ENCODE measurements at places on chromosomes 5 and 9.

GRCh38 chr5:140338336-140338735, 8.1 kb downstream of the HBEGF start:
- DNase-seq: no peak

DNA sequence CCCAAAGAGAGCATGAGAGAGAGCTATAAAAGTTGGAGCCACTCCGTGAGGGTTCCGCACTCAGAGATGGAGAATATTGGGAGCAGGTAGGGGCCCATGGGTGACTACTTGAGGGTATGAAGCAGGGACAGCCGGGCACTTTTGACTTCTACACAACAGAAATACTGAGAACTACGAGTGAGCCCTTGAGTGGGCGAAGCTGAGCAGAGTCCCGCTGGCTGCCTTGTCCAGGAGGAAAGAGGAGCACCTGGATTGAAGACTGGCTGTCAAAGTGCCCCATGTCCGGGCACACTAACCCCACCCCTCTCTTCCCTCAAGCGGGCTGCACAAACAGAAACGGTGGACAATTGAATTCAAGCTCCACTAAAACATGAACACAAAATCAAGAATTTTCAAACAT, 33.6 kb downstream of the FYB1 start:
- DNase-seq: no peak

GRCh38 chr5:118366429-118366828, 621.9 kb downstream of the DTWD2 start:
- DNase-seq: no peak

DNA sequence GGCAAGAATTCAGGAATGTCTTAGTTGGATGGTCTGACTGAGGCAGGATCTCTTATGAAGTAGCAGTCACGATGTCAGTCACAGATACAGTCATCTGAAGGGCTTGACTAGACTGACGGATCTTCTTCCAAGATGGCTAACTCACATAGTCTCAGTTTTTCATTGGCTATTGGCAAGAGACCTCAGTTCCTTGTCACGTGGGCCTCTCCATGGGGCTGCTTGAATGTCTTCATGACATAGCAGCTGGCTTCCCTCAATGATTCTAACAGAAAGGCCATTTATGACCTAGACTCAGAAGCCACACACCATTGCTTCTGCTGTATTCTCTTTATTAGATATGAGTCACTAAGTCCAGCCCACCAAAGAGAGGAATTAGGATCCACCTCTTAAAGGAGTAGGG, 4.7 kb downstream of the APC start:
- no peak for DNase-seq

GRCh38 chr5:136011414-136012001, 17.3 kb upstream of the TGFBI start:
- no peak for DNase-seq

DNA sequence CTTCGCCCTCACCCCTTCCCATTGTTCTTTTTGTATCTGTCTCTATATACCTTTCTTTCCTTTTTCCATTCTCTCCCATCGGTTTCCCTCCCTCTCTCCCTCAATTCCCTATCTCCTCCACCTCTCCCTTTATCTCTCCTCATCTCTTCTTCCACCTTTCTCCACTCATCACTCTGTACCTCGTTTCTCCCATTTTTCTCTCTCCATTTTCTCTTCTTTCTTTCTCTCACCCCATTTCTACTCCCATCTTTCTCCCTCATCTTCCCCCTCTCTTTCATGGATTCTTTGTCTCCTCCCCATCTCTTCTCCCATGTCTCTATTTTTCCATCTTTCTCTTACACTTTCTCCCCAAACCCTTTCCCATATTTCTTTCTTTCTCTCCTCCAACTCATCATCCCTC, 385.9 kb upstream of the CLINT1 start:
- DNase-seq: no peak

DNA sequence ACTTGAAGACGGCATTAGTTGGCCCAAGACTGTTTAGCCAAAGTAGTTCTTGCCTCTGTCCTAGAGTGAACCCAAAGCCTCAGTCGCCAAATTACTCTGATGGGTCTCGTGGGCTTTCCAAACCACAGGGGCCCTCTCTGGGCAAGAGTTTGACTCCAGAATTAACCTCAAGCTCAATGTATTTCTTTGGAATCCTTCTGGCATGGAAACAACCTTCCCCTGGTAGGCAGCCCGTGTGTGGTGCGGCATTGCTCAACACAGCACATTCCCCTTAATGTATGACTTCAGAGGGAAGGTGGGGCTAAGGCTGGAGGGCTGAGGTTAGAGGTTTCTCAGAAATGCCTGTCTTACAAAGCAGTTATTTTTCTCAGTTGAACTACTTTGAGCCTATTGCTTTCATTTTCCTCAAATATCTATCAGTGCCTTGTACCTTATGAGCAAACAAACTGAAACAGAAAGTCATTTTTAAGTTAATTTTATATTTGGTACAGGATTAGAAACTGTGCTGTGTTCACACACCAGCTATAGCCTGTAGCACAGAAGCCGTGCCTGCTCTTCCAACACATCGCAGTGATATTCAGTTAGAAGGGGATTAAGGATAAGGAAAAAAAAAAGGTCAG, 123.9 kb upstream of the HAPLN1 start:
- DNase-seq: no peak

DNA sequence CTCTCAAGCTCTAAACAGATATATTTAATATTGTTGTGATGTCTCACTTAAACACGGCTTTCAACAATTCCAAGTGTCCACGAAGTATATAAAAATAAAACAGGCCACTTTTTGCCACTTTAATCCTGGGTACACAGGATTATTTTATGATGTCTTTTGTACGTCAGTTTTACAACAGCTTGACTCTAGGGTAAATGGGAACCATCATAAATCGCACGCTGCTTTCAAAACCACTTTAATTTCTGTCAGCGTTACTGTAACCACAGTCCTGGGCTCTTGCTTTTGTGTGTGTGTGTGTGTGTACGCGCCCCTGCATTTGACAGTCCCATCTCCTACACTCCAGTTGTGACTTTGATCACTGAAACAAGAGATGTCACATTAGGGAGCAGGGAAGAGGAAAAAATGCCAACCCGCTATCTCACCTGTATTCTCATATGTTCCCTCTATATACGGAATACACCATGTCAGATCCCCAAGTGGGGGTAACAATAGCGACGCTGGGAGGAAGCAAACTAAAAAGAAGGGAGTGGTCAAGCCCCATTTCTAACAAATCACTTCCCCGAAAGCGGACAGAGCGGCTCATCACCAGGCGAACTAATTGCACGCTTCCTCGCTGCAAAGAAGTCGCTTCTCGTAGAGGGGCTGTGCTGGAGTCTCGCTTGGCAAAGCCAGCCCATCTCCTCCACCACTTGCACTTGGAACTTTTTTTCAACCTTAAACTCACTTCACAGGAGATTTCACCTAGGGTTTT, 1.2 kb downstream of the BNC2 start:
- no peak for DNase-seq

GRCh38 chr9:92293075-92293354, 482 bp downstream of the IARS1 start:
- no peak for DNase-seq

DNA sequence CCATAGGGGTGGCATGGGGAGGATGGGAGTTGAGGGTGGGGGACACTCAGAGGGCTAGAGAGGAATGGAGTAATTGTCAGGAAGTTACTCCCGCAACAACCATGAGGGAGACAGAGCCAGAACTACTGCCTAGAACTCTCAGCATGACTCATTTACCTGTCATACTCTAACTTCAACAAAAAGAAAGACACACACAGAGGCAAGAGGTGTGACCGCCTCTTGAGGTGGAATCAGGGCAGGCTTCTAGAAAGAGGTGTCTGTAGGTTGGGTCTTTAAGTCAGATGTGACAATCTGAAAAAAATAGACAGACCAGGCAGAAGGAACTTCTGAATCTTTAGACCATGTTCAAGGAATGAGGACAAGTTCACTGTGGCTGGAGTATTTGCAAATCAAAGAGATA, 73.4 kb downstream of the GABBR2 start:
- DNase-seq: no peak

DNA sequence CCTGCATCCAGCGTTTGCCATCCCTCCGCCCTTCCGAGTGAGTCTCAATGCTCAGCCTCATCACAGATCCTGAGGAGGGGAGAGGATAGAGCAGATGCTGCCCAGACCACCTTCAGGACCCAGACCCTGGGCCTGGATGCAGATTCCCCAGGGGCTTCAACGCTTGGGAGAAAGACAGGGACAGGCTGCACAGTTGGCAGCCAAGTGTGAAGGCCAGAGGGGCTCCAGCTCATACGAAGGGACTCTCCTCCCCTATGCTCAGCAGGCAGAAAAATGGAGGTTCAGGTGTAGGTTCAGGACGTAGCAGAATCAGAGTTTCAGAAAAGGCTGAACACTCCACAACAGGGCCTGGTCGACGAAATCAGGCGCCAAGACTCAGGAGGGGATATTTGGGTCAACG, 378.5 kb upstream of the IRX1 start:
- DNase-seq: no peak

DNA sequence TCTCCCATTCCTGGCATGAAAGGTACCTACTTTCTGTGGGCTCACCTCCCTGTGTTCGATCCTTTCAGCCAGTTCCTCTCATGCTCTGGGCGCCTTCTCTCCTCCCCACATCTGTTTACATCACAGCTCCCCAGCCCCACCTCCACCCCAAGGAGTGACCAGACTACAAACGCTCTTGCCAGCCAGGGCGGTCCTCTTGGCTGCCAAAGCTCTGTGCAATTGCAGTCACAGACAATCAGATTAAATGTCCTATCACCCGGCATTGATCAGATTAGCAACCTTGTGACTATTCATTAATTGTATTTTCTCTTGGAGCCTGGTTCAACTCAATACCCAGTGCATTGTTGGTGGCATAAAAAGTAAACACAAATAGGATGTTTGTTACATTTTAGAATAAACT, 211.2 kb upstream of the TBCA start:
- no peak for DNase-seq

- DNase-seq: no peak
These were observed 50.2 kb upstream of the BARX1 start for GRCh38 chr9:94005272-94005901.

GRCh38 chr9:82934949-82935348, 128.0 kb downstream of the RASEF start:
- no peak for DNase-seq

GRCh38 chr5:33894566-33894965, 2.8 kb upstream of the ADAMTS12 start:
- no peak for DNase-seq

DNA sequence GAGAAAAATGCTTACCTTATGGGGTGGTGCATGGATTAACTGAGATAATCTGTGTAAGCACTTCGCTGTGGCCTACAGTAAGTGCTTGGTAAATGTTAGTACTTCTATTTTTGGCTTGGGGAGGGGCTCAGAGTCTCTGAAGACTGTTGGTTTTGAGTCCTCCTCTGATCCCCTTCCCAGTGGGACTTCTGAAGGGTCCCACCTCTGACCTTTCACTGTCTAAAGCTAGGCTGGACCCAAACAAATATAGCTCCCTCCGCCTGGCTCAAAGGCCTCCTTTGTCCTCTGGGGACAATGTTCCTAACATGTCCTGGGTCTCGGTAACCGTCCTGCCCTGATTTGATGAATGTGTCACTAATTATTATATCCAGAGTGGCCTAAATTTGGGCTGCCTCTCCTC, 34.8 kb downstream of the CAMK2A start:
- DNase-seq: no peak

GRCh38 chr9:93228453-93228852, 44.5 kb downstream of the WNK2 start:
- no peak for DNase-seq

DNA sequence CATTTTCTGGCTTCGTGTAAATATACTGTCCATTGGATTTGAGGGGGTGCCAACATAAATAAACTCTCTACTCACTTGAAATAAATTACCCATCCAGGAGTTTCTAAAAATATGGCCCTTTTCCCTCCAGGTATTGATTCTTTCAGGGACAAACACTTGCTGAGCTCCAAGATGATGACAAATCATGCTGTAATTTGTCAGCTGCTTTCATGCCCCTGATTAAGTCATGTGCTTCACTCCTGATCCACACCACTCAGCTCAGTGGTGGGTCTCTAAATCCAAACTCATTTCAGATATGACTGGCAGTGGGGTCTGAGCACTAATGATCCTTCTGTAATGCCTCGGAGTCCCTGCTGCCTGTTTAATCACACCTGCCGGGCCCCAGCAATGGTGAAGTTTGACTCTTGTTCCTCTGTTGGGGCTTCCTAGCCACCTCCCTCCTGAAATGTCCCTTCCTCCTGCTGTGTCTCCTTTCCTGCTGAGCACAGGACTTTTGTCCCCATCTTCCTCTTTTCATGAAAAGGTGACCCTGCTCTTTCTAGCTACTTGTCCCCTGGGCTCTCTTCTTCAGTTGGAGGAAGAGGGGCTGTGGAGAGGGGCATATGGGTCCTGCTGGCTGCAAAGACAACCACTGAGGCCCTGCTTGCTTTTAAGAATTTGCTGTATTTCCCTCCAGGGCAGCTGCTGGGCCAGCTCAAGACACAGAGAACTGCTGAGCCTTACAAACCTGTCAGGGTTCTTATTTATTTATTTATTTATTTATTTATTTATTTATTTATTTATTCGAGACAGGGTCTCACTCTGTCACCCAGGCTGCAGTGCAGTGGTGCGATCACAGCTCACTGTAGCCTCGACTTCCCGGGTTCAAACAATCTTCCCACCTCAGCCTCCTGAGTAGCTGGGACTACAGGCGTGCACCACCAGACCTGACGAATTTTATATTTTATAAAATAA, 200.0 kb downstream of the ATP10B start:
- no peak for DNase-seq

DNA sequence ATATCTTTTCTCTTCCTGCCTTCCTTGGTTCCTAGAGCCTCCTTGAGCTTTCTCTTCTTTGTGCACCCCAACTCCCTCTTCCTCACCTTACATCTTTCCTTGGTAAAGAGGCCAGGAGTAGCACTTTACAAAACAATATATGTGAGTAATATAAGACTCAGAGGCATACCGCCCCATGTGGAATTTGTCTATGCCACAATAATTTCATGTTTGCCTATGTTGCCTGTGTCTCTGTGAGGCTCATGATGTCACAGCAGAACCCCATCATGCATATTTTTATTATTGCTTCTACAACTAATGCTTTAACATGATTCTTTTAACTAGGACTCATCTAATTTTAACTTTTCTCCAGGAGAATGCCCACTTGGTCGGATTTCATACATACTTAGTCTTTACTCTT, 15.0 kb upstream of the LVRN start:
- DNase-seq: no peak

- no peak for DNase-seq
These were observed 236.4 kb downstream of the CAAP1 start for GRCh38 chr9:26656003-26656870.

DNA sequence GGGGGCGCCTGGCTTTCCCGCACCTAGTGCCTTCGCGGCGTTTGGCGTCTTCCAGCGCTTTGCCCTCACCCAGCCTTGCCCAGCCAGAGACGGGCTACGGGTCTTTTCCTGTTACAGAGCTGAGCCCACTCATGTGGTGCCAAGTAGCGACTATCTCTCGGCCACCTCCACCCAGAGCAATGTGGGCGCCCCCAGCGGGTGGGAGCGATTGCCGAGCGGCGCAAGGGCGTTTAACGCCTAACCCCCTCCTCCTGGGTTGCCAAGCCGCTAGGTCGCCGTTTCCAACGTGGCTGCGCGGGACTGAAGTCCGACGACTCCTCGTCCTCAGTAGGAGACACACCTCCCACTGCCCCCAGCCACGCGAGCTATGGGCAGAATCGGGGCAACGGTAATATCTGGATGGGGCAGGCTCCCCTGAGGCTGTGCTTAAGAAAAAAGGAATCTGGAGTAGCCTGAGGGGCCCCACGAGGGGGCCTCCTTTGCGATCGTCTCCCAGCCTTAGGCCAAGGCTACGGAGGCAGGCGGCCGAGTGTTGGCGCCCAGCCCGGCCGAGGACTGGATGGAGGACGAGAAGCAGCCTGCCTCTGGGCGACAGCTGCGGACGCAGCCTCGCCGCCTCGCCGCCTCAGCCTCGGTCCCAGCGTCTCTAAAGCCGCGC, 5.8 kb downstream of the TLX3 start:
- no peak for DNase-seq
